ENCODE measurements at places on chromosomes 7 and 10.
A peak's percentile ranks its signal among the peaks of the same experiment; 100 is the strongest.

DNA sequence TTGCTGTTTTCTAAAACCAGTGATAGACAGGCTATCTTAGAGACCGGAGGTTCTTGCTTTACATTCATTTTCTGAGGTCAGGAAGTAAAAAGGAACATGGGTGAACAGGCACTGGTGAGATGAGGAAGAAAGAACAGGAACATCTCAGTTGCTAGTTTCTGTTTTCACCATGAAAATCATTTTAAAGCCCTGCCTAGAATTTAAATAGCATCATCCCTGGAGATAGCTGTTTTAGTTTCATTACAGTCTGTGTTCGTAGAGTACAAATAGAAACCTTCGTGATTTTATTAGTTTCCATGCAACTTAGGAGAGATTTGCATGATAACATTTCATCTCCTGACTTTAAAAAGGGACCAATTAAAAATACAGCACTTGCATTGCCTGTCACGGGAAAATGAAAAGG, 14.7 kb downstream of the KCNMA1 start:
- no peak for DNase-seq

- no peak for DNase-seq
These were observed 165.2 kb upstream of the PPP1R3A start for GRCh38 chr7:114084002-114084471.

GRCh38 chr7:100683659-100684533, 10.2 kb downstream of the GIGYF1 start:
- no peak for DNase-seq

GRCh38 chr7:66355756-66356155, 150.6 kb downstream of the TPST1 start:
- DNase-seq: peak; percentile 83

DNA sequence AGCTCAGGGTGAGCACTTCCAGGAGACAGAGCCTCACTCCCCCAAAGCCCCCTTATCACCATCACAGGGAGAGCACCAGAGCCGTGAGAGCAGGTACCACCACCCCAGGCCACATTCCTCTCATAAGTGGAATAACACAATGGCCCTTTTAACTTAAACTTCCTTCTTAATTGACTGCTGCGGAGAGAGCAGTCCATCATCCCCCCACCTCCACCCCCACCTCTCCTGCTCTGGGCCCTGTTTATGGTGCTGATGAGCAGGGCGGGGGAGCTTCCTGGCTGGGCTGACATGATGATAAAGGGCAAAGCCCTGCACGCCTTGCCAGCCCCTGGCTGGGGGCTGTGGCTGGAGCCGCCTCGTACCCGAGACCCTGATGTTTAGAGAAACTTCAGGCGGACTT, 81.4 kb upstream of the PODXL start:
- DNase-seq: no peak

All from epithelial cell of esophagus (primary cell).